ENCODE measurements at places on chromosomes 2 and 18. TPM values are rescaled to one million over a fixed set of nuclear protein-coding genes. Genes with fewer than 3 reads are reported as not detected.

DNA sequence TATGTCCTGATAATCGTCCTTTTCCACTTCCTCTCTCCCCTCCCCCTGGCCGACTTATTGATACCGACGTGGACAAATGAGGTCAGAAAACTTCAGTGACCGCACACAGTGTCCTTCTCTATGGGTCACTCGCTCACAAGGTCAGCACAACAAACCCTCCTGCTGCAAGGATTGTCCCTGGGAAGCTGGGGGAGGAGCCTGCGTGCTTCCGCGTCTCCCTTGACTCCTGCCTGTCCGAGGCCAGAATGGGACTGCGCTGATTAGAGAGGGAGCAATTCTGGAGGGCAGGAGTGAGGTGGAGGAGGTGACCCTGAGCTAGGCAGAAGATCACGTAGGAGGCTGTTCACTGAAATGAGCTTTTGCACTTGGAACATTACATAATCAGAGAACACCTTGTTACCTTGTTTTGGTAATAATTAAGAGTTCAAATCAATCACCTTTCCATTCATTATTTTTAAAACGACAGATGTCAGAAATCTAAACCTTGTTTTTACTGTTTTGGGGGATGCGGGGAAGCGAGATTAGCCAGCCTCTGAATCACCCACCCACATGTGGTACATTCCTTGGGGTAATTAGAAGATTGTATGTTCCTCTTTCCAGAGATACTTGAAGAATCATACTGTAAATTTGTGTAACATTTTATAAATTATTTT is 70.6 kb downstream of the CTAGE1 start:
- DNase-seq: peak; percentile 41

- DNase-seq: peak; percentile 2
Observed at GRCh38 chr2:166375736-166376487, at the start of gene SCN9A. Gene SCN9A, minus strand, starts transcription at chr2:166375944. Its CDS starts 64,188 bp downstream, at chr2:166311756.

DNA sequence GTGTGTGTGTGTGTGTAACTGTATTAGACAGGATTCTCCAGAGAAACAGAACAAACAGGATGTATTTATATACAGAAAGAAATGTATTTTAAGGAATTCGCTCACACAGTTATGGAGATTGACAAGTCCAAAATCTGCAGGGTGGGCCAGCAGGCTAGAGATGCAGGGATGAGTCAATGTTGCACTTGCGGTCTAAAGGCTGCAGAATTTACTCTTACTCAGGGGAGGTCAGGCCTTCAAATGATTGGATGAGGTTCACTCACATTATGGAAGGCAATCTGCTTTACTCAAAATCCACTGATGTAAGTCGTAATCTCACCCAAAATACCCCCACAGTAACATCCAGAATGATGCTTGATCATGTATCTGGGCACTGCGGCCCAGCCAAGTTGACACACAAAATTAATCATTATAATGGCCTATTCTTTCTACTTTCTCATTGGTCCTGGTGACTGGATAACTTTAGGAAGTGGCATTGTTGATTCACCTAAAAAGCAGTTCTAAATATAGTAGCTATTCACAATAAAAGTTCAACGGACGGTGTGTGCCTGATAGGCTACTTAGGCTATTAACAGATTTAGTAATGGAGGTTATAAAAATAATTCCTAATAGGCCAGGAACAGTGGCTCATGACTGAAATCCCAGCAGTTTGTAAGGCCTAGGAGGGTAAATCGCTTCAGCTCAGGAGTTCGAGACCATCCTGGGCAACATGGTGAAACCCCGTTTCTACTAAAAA is 40.6 kb upstream of the ACYP2 start:
- DNase-seq: no peak

- no peak for DNase-seq
Observed at GRCh38 chr2:158715357-158715756, 79.8 kb upstream of the DAPL1 start.

DNA sequence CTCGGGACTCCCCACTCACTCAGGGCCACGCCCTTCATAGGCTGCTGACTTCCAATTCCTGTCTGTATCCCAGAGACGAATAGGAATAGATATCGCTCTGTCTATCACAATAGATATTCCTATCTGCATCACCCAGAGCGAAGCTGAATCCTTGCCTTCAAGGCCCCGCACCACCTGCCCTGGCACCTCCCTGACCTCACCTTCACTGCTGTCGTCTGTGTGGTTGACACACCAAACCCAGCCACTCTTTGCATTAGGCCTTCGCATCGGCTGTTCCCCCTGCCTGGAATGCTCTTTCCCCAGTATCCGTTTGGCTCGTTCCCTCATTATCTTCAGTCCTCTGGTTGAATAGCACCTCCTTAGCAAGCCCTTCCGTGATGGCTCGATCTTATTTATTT is 43.5 kb downstream of the ATOH8 start:
- no peak for DNase-seq

GRCh38 chr2:47239119-47239969 is 84.2 kb upstream of the STPG4 start:
- DNase-seq: no peak

- no peak for DNase-seq
Observed at GRCh38 chr18:22021701-22022100, 147.7 kb upstream of the GATA6 start.

GRCh38 chr2:69013142-69013839 is at the start of gene ANTXR1:
Gene ANTXR1, plus strand, starts transcription at chr2:69013179. Its CDS starts 321 bp downstream, at chr2:69013500.
- no peak for DNase-seq

GRCh38 chr2:235930701-235931100 is 237.5 kb downstream of the GBX2 start:
- DNase-seq: no peak

DNA sequence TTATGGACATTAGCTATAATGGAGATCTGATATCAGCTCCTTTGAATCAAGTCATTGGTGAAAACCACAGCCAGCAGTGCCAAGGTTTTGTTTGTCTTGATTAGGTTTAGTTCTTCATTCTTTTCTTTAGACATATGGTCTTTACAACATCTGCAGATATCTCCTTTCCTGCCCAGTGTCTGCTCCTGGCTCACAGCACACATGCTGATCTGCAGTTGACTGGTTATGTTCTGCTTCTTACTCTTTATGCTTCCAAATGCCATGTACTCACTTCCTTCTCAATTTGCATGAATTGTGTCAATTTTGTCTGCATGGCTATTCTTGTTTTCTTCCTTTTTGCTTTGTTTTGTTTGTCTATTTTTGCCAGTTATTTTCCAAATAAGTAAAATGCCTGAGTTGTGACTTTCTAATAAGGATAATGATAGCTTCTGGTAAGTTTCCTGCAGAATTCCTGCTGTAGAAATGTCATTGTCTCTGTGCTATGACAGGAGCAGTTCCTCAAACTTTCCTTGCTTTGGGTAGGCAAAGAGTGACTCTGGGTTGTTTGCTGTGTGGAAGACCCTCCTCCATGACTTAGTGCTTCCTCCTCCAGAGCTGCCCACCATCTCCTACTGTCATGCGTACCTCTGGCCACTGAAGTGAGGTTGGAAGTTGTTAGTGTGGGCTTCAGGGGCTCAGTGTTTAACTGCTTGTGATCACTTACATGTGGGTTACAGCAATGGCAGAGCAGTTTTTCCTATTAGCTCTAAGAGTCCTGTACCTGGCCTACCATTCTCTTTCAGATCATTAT is 8.2 kb downstream of the ARHGAP25 start:
- DNase-seq: no peak

- no peak for DNase-seq
Observed at GRCh38 chr2:201887773-201888425, 81.6 kb downstream of the CDK15 start.

- no peak for DNase-seq
Observed at GRCh38 chr18:59268721-59269562, 4.3 kb downstream of the RAX start.

DNA sequence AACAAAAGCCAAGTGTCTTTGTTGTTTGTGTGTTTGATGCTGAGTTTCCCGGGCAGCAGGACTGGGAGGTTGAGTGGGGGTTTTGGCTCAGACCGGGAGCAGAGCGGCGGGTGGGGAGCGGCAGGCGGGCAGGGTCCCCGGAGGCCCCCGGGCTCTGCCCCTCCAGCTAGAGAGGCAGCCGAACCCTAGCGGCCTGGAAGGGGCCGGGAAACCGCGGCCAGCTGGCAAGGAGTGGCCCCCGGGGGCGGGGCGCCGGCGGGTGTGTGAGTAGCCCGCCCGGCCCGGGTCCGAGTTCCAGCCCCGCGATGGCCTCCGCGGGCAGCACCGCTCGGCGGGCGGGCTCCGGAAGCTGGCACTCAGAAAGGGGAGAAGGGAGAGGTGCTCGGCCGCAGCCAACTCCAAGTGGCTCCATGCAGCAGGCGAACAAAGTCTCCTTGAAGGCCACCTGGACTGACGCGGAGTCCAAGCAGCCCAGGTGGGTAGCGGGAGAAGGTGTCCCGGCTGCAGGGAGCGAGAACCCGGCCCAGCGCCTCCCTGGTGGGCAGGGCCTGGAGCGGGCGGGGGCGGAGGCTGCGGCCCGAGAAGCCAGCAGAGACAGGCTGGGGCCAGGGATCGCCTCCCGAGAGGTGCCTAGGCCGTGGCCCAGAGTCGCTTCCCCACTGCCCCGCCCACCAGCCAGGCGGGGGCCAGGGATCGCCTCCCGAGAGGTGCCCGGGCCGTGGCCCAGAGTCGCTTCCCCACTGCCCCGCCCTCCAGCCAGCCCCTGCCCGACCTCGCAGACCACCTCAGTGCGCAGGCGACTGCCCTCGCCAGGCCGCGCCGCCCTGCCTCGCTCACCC is at the start of gene ANKRD53:
Gene ANKRD53 (plus strand): TSS at position 290 of the 839 bp plus-strand sequence. CDS start 16 bp downstream, at position 306.
- DNase-seq: no peak

DNA sequence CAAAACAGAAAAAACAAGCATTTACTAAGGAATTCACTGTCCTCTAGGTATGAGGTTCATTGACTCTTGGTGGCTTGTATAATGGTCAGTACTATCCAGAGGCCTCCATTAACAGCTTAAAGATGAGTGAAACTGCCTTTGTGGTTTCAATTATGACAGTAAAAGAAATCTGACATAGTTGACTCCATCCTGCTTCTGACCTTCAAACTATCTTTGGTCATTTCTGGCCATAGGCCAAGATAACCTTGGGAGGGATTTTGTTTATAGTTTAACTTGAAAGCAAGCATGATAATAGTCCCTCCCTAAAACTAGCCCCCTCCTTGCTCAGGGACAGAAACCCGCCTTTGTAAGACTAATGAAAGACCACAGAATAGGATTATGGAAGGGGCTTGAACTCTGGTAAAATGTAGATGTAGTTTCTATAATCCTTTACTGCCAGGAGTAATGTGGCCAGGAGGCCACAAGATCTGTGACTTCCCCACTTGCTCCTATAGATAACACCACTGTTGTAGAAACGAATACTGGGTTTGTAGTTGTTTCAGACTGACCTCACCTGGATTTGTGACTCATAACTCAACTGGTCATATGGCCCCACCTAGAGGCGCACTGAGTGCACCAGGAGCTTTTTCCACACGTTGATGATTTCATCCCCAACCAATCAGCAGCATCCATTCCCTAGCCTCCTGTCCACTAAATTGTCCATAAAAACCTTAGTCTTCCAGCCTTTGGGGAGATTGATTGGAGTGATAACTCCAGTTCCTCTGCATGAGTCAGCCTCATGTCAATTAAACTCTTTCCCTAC is 8.6 kb upstream of the PLEKHM3 start:
- no peak for DNase-seq

- no peak for DNase-seq
Observed at GRCh38 chr2:200449149-200449548, 60.7 kb downstream of the KCTD18 start.

GRCh38 chr2:43084699-43085091 is 141.7 kb downstream of the ZFP36L2 start:
- no peak for DNase-seq

DNA sequence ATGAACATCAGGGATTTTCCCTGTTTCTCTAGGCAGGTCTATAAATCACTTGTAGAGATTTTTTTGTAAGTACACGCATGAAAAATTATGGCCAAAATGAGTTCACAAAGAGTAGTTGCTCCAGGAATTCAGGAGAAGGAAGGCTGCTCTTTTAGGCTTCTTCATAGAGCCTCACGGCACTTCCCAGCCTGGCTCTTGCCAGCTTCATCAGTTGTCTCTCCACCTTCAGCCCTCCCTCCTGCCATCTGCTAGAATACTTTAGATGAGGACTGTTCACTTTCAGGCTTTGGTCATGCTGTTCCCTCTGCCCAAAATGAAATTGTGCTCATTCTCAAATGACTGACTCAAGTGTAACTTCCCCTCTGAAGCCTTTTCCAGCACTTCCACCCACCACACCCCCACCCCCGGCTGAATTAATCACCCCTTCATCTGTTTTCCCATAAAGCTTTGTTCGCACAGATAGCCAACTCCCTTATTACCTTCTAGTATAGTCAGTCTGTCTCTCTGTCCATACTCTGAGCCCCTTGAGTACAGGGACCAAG is 1.8 kb upstream of the ABCA12 start:
- DNase-seq: no peak

GRCh38 chr2:18167871-18168270 is 289.4 kb downstream of the KCNS3 start:
- no peak for DNase-seq

Gene ATP9B
- 22.5 TPM for total RNA-seq

Gene FTCDNL1
- total RNA-seq: 3.4 TPM

Gene UGT1A5
- total RNA-seq: not detected

Gene MAIP1
- total RNA-seq: 4.2 TPM

Gene GCG
- not detected for total RNA-seq

Gene TUBA3D
- total RNA-seq: not detected

Gene NUP35
- 29.6 TPM for total RNA-seq

Gene MYL1
- not detected for total RNA-seq

Gene CDH7
- total RNA-seq: not detected

Gene KCTD1
- total RNA-seq: 13.4 TPM

Data from thoracic aorta (tissue), 2 donors.